ENCODE measurements at places on chromosomes 13 and 19.

DNA sequence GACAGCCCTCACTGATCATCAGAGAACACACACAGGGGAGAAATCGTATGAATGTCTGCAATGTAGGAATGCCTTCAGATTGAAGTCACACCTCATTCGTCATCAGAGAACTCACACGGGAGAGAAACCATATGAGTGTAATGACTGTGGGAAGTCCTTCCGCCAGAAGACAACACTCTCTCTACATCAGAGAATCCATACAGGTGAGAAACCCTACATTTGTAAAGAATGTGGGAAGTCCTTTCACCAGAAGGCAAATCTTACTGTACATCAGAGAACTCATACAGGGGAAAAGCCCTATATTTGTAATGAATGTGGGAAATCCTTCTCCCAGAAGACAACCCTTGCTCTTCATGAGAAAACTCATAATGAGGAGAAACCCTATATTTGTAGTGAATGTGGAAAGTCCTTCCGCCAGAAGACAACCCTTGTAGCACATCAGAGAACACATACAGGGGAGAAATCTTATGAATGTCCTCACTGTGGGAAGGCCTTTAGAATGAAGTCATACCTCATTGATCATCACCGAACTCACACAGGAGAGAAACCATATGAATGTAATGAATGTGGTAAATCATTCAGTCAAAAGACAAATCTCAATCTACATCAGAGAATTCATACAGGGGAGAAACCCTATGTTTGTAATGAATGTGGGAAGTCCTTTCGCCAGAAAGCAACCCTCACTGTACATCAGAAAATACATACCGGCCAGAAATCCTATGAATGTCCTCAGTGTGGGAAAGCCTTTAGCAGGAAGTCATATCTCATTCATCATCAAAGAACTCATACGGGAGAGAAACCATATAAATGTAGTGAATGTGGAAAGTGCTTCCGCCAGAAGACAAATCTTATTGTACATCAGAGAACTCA lies 32.5 kb downstream of the ZNF567 start:
- DNase-seq, result no peak

- no peak for DNase-seq
These were observed at the start of gene F10 for GRCh38 chr13:113122550-113123225. Gene F10 (plus strand): TSS chr13:113122799. CDS start chr13:113122856, 57 bp downstream.

DNA sequence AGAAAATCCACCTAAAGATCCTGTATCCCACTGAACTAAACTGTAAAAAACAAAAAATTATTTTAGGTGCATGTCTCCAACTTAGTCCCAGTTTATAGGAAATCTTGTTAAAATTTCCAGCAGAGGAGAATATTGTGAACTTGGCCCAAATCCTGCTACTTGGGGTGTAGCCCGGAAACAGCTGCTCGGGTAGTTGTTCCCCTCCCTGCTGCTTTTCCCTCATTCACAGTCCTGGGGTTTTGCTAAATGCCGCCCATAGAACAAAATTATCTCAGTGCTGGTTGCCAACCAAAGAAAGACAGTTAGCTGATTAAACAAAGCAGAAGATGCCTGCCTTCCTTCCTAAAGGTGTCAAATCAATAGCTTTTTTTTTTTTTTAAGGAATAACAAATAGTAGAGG lies 330.5 kb upstream of the KLF12 start:
- DNase-seq, result no peak

GRCh38 chr19:31701146-31701545 lies 351.9 kb upstream of the TSHZ3 start:
- no peak for DNase-seq

DNA sequence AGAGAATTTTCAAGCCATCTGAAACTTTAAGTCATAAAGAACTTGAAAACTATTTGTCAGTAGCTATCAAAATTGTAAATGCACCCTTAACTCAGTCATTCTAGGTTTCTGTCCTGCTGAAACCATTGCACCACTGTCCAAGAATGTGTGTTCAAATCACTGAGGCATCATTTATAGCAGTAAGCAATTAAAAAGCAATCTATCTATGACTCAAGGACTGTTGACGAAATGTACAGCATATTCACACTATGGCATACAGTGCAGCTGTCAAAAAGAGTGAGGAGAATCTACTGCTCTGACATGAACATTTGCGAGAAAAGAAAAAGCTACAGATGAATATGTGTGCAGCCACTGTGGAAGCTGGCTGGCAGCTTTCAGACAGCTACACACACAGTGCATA lies 71.2 kb downstream of the ING1 start:
- DNase-seq, result no peak

DNA sequence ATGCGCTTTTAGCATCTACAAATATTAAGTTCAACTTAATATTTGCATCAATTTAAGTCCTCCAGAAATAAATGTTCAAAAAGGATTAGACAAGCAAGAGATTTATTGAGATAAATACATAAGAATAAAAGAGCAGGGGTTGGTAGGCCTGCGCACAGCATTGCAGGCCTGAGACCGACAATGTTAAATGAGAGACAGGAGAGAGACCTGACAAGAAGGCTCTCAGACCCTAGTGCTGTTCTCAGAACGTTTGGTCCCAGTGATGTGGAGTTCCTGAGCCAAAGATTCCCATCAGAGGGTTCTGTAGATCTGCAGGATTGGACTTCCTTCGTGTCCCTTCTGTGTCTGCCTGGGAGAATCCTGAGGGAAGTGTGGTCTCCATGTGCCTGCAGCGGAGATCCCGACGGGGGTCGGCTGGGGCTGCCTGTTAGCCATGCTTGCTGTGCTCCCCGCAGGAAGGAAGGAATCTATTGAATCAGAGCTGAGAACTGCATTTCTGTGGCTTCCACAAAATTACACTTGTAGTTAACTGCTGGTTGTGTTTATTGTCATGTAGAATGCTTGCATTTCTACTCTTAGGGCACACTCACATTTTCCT lies 369.9 kb upstream of the SLC10A2 start:
- DNase-seq, result no peak

DNA sequence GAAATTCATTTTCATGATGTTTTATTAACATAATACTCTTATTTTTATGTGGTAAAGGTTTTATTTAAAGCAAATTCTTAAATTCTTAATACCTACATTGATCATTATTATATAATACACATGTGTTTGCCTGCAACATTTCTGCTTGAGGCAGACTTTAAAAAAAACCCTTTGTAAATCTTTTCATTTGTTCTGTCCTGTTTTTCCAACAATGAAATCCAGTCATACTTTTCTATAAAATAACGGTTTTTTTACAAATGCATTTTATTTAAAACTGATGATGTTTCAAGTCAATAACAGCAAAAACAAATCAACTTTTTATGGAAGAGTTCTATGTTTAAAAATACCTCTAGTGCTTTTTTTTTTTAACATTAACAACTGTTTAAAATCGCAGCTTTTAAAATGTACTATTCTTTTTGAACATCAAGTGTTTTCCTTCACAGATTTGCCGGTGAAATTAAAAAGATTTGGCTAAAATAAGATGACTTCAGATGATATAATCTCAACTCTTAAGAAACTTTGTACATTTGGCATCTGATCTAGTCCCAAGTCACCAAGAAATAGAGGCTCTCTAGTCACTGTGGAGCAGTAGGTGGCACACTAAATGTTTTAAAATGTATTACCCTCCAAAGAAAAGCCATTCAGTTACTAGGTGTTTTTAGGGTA lies 5.1 kb downstream of the POU4F1 start:
- DNase-seq, result no peak

GRCh38 chr19:29478578-29479565 lies 46.9 kb upstream of the VSTM2B start:
- no peak for DNase-seq
